ENCODE measurements at places on chromosomes 7 and 10. TPM values are rescaled to one million over a fixed set of nuclear protein-coding genes. Genes with fewer than 3 reads are reported as not detected.

Gene HTR5A
- total RNA-seq, result not detected

Gene ADK
- total RNA-seq, result 58.7 TPM

Gene PTPRN2
- 1.4 TPM for total RNA-seq

Gene PPP1R3C
- 0.65 TPM for total RNA-seq

Gene CCL24
- not detected for total RNA-seq

Gene AGAP5
- 1.6 TPM for total RNA-seq

Gene HSPA14
- 11.1 TPM for total RNA-seq

Gene ADAM8
- total RNA-seq, result 0.57 TPM

Gene OGDHL
- 0.19 TPM for total RNA-seq

Gene HOXA6
- 4.0 TPM for total RNA-seq

Gene FGF8
- not detected for total RNA-seq

Gene OR13A1
- total RNA-seq, result not detected

Gene CUEDC2
- total RNA-seq, result 40.4 TPM

Gene ACSM6
- total RNA-seq, result not detected

Gene HABP2
- total RNA-seq, result not detected

Gene ZNF487
- 2.0 TPM for total RNA-seq

Gene NPY
- not detected for total RNA-seq

Gene ZKSCAN5
- total RNA-seq, result 12.2 TPM

Gene CPN1
- total RNA-seq, result not detected

Gene SKIDA1
- total RNA-seq, result 0.67 TPM

Gene ANXA8
- total RNA-seq, result not detected

Gene FAM241B
- total RNA-seq, result 0.48 TPM

Gene COPS6
- 84.9 TPM for total RNA-seq

Gene RNF32
- not detected for total RNA-seq

Gene NAT16
- total RNA-seq, result not detected

Gene TAS2R41
- not detected for total RNA-seq

Gene PHKG1
- total RNA-seq, result 0.33 TPM

Gene FGFR2
- not detected for total RNA-seq
